ENCODE measurements at places on chromosomes 4 and X. TPM values are rescaled to one million over a fixed set of nuclear protein-coding genes. Genes with fewer than 3 reads are reported as not detected.

GUCY1B1 gene
- total RNA-seq = 3.4 TPM

ENPP6 gene
- total RNA-seq = not detected

- no peaks in the 10 kb centered on the region for H3K36me3 ChIP-seq
- no peak overlapping the region for H3K4me3 ChIP-seq
- H3K4me1 ChIP-seq = no peaks in the 10 kb centered on the region
- no peak for DNase-seq
- no peak overlapping the region for H3K27ac ChIP-seq
Measured at GRCh38 chrX:69196666-69197065, 31.4 kb upstream of the PJA1 start.

DNA sequence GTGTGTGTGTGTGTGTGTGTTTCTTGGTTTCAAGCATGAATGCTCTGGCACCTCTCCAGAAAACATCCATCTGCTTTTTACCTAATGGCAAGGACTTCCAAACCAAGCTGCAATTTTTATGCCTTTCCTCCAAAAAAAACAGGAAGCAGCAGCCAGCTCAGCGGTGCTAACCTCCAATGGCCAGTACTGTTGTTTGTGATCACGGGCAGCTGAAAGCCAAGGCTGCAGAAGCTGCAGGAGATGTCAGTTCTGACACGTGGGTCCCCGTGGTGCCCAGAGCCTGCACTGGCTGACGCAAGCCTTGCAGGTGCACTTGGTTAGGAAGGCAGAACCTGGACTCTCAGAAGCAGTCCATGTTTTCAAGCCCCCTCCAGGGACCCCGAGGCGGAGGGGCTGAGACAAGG lies 313.6 kb upstream of the DDX53 start:
- H3K27ac ChIP-seq = no peak overlapping the region
- DNase-seq = peak; percentile 45
- no peaks in the 10 kb centered on the region for H3K4me1 ChIP-seq
- H3K27me3 ChIP-seq = no peaks in the 10 kb centered on the region
- H3K4me3 ChIP-seq = no peak overlapping the region

DNA sequence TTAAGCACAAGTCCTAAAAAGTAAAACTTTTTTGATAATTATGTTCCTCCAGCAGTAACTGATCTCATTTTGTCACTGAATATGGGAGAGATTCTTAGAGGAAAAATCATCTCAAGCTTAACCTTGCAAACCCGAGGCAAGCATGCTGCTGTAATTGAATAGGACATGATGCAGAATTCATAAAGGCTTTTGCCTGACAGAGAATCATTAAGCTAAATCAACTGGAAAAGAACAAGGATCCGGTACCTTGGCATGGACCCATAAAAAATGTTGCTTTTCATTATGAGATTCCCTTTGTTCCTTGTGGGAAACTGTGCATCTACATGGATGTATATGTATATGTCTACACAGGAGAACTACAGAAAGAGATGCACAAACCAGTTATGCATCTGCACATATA lies 149.1 kb downstream of the PAPSS1 start:
- DNase-seq = no peak
- H3K4me3 ChIP-seq = no peak overlapping the region
- H3K4me1 ChIP-seq = no peaks in the 10 kb centered on the region

BTK gene
- 4.3 TPM for total RNA-seq

DNA sequence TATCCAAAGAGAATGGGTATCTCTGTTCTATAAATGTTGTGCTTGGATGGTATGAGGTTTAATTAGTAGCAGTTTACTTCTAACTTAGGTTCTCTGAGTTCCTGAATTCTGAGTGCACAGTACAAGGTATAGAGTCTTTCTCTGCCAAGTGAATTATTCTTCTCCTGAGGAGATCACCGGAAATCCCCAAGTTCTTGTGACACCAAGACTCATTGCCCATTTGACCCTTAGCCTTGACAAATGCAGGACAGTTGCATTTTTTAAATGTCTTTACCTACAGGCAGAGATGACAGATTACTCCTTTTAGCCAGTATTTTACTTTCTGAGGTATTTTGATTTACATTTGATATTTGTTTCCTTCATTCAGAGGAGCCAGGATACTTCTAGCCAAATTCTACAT lies 72.9 kb downstream of the MAOA start:
- H3K27ac ChIP-seq = no peak overlapping the region
- DNase-seq = no peak
- H3K4me3 ChIP-seq = no peak overlapping the region
- H3K27me3 ChIP-seq = no peaks in the 10 kb centered on the region
- H3K36me3 ChIP-seq = no peaks in the 10 kb centered on the region

- no peaks in the 10 kb centered on the region for H3K27me3 ChIP-seq
- H3K27ac ChIP-seq = no peak overlapping the region
- H3K36me3 ChIP-seq = no peaks in the 10 kb centered on the region
- H3K4me3 ChIP-seq = no peak overlapping the region
- H3K4me1 ChIP-seq = peaks cover 7% of the 10 kb centered on the region
Measured at GRCh38 chr4:31089815-31090214, 369.6 kb downstream of the PCDH7 start.

GRCh38 chr4:55249476-55249875 lies 96.6 kb upstream of the SRD5A3 start:
- H3K36me3 ChIP-seq = no peaks in the 10 kb centered on the region
- no peaks in the 10 kb centered on the region for H3K27me3 ChIP-seq
- no peak overlapping the region for H3K4me3 ChIP-seq
- no peak overlapping the region for H3K27ac ChIP-seq
- no peak for DNase-seq

ADH1A gene
- total RNA-seq = not detected

- DNase-seq = no peak
- peaks cover 10% of the 10 kb centered on the region for H3K4me1 ChIP-seq
- H3K27me3 ChIP-seq = peaks cover 90% of the 10 kb centered on the region
- H3K36me3 ChIP-seq = no peaks in the 10 kb centered on the region
- no peak overlapping the region for H3K4me3 ChIP-seq
Measured at GRCh38 chr4:93835929-93836328, 7.4 kb downstream of the ATOH1 start.

GRCh38 chr4:177077095-177077971 lies 232.3 kb upstream of the NEIL3 start:
- no peaks in the 10 kb centered on the region for H3K4me1 ChIP-seq
- no peak for DNase-seq
- H3K27me3 ChIP-seq = no peaks in the 10 kb centered on the region
- no peak overlapping the region for H3K27ac ChIP-seq

GRCh38 chr4:74665346-74665745 lies 129.0 kb downstream of the BTC start:
- DNase-seq = peak; percentile 49
- no peak overlapping the region for H3K27ac ChIP-seq
- H3K4me3 ChIP-seq = no peak overlapping the region
- peaks cover 4% of the 10 kb centered on the region for H3K4me1 ChIP-seq

FGB gene
- total RNA-seq = 1.7 TPM

DNA sequence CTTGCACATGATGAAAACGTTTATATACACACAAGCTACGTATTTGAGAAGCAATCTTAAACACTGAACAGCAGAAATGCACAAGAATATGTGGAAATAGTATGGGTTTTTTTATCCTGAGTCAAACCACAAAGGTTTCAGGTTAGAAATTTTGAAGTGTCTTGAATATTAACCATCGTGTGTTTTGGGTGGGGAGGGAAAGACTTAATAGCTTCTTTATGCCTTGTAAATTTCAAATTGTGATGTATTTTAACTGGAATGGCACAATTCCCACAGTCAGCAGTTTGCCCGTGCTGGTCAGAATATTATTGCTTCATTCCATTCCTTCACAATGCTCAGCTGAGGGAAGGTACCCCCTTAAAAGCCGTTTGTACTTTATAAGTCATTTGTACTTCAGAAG lies 67.4 kb upstream of the WDR1 start:
- H3K27ac ChIP-seq = no peak overlapping the region
- peaks cover 7% of the 10 kb centered on the region for H3K4me1 ChIP-seq
- no peak overlapping the region for H3K4me3 ChIP-seq

DNA sequence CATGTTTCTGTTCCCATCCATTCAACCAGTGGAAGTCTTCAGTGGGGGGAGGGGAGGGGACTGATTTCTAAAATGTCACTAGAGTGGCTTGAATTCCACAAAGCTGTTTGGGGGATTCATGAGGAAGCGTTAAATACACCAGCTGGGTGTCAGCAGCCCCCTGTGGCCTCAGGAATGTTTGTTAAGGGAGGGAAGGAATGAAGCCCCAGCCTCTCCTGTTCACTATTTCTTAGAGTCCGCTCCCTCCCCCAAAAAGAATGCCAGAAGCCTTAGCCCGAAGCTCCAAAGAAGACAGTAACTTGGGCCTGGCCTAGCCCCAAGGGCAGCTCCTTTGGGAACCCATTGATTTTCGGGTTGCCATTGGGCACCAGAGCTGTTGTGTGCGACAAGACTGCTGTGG lies 3.3 kb downstream of the SHROOM2 start:
- H3K36me3 ChIP-seq = no peaks in the 10 kb centered on the region
- H3K4me1 ChIP-seq = peaks cover 3% of the 10 kb centered on the region
- H3K27me3 ChIP-seq = no peaks in the 10 kb centered on the region
- H3K4me3 ChIP-seq = peak overlapping the region; percentile 69
- H3K27ac ChIP-seq = no peak overlapping the region

- H3K4me3 ChIP-seq = no peak overlapping the region
- no peaks in the 10 kb centered on the region for H3K36me3 ChIP-seq
- DNase-seq = no peak
- no peaks in the 10 kb centered on the region for H3K4me1 ChIP-seq
- no peak overlapping the region for H3K27ac ChIP-seq
Measured at GRCh38 chr4:134078230-134078914, 123.2 kb downstream of the PABPC4L start.

DNA sequence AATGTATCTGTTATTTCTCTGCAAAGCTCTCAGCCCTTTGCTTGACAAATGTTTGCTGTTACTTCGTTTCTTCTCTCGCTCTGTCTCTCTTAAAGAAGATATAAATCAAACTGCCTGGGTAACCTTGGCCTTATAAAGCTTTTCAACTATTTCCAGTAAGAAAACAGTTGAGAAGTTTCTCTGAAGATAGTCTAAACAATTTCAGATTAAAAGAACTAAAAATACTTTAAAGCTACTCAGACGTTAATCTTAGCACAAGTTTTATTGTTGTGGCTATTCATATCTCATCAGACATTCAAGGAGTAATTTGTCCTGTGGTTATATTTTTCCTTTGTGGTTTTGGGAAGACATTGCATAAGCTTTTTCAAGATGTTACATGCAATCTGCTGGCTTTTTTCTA lies 22.6 kb downstream of the HOPX start:
- H3K4me3 ChIP-seq = no peak overlapping the region
- H3K36me3 ChIP-seq = no peaks in the 10 kb centered on the region
- peaks cover 58% of the 10 kb centered on the region for H3K27me3 ChIP-seq
- no peak for DNase-seq

DNA sequence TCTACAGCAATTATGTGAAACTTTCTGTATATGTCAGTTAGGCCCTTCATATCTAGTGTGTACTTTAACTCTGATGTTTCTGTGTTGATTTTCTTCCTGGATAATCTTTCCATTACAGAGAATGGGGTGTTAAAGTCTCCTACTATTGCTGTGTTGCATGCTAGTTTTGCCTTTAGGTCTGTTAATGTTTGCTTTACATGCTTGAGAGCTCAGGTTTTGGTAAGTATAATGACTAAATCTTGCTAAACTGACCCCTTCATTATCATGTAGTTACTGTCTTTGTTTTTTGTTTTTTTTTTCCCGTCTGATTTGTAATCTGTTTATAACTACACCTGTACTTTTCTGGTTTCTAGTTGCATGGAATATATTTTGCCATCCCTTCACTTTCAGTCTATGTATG lies 63.6 kb upstream of the UGT2B15 start:
- no peaks in the 10 kb centered on the region for H3K27me3 ChIP-seq
- H3K4me3 ChIP-seq = peak overlapping the region; percentile 23
- H3K4me1 ChIP-seq = peaks cover 8% of the 10 kb centered on the region
- DNase-seq = no peak
- H3K27ac ChIP-seq = no peak overlapping the region
- no peaks in the 10 kb centered on the region for H3K36me3 ChIP-seq

GRCh38 chr4:15878011-15878410 lies 60.5 kb downstream of the FGFBP1 start:
- DNase-seq = no peak
- H3K27ac ChIP-seq = no peak overlapping the region
- no peaks in the 10 kb centered on the region for H3K27me3 ChIP-seq
- no peaks in the 10 kb centered on the region for H3K36me3 ChIP-seq

DNA sequence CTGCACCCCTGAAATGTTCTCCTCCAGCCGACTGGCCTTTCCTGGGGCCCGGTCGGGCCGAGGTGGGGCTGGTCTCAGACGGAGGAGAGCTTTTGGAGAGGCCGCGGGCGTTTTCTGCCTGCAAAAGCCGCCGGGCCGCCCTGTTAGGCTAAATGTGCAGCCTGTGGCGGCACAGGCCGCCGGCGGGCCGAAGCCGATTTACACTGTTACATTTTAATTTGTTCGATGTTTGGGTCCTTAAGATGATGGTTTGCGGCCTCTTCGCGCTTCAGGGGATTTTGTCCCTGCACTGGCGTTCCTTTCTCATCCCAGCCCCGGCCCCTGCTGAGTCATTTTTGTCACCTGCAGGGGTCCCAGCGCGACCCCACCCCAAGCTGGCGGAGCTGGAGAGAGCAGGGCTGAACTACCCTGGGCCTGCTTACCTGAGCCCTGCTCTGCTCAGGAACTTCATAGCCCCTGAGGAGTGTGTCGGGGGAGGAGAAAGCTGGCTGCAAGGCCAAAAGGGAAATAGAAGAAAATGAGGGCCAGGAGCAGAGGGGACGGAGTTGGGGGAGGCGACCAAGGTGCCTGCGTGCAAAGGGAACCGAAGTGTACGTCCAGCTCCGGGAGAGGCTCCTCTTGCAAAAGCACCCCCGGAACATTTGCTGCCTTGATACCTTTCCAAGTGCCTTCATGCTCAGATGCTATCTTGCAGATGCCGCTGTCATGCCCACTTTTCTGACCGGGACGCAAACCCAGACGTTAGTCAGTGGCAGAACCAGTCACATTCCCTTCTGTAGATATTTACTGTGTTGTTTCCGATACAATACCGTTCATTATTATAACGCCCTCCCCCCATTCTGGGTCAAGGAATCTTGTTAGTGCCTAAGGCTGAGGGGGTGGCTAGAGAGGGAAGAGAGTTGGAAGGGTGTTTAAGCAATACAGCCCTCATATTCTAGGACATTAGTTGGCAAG lies 977 bp upstream of the RBBP7 start:
- peak overlapping the region; percentile 78 for H3K4me3 ChIP-seq
- H3K4me1 ChIP-seq = no peaks in the 10 kb centered on the region
- DNase-seq = peak; percentile 88

DNA sequence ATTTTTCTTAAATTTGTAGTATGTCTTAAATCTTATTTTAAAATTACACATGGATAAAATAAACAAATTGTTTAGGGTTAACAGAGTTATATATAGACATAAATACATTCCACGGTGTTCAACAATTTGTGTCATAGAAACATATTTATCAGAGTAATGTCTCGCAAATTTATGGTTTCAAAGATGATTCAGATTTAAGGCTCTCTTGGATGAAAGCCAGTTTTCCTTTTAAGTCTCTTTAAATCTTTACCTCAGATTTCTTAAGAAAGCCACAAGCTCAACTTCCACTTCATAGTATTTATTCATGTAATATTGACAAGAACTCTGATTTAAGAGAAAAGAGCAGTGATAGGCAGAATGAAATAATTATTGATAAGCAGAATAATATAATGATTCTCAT lies 1254.8 kb upstream of the ADGRL3 start:
- H3K27ac ChIP-seq = no peak overlapping the region
- no peak overlapping the region for H3K4me3 ChIP-seq
- H3K4me1 ChIP-seq = no peaks in the 10 kb centered on the region
- no peaks in the 10 kb centered on the region for H3K36me3 ChIP-seq
- H3K27me3 ChIP-seq = no peaks in the 10 kb centered on the region

TCEAL8 gene
- total RNA-seq = 86.0 TPM

All from endodermal cell (in vitro differentiated cells).